ENCODE measurements at places on chromosomes 3 and 15. TPM values are rescaled to one million over a fixed set of nuclear protein-coding genes. Genes with fewer than 3 reads are reported as not detected.

DNA sequence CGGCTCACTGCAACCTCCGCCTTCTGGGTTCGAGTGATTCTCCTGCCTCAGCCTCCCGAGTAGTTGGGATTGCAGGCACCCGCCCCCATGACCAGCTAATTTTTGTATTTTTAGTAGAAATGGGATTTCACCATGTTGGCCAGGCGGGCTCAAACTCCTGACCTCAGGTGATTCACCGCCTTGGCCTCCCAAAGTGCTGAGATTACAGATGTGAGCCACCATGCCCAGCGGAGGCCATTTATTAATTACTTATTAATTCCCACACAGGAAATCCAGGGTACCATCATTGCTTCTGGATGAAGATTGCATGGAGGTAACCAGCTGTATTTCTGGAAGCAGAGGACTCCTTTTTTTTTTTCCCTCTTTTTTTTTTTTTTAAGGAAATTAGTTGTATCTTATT lies 37.8 kb downstream of the MAP4 start:
- H3K27me3 ChIP-seq, result no peaks in the 10 kb centered on the region
- peaks cover 2% of the 10 kb centered on the region for H3K36me3 ChIP-seq
- no peak overlapping the region for H3K27ac ChIP-seq
- no peak overlapping the region for H3K4me3 ChIP-seq

GRCh38 chr3:95798628-95799027 lies 1015.8 kb upstream of the EPHA6 start:
- no peak overlapping the region for H3K4me3 ChIP-seq
- H3K27ac ChIP-seq, result no peak overlapping the region
- no peaks in the 10 kb centered on the region for H3K4me1 ChIP-seq
- DNase-seq, result no peak
- H3K27me3 ChIP-seq, result no peaks in the 10 kb centered on the region

DNA sequence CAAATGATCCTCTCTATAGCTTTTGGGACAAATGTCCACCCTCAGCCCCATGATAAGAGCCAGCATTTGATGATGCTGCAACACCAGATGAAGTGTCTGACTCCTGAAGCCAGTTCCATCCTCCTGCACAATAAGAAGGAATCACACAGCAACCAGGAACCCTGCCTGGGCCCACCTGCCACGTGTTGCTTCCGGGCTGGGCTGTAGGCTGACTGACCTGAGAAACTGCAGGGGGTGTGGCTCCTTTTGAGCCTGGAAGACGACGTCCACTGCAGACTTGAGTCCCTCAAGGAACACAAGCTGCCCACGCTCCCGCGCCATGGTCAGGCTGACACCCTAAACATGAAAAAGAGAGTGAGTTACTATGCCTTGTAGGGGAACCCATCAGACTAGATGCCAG lies 9.4 kb downstream of the ELP6 start:
- no peak for DNase-seq
- peaks cover 21% of the 10 kb centered on the region for H3K36me3 ChIP-seq

The ALDH1A2 gene
- 34.9 TPM for total RNA-seq

DNA sequence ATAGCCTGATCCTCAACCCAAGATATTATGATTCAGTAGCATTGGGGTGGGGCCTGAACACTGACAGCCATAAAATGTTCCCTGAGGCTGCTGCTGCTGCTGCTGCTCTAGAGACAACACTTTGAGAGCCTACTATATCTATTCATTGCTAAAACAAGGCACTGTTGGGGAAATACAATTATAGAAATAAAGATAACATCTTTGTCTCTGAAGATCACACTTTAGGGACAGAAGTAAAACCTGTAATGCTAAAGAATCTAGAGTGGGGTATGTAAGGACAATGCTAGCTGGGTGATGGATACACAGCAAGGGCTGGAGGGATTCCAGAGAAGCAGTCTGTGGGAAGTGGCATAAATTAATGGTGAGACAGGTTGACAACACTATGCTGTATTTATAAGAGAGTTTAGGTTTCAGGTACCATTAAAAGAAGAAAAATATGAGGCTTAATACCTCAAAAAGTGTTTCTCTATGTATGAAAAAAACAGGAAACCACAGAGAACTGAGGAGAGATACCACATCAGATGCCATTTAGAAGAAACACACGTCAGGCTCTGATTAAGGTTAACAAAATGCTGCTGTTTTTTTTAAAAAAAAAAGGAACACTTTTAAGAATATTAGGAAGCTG lies 115.9 kb downstream of the CBLB start:
- H3K27me3 ChIP-seq, result no peaks in the 10 kb centered on the region
- DNase-seq, result no peak
- no peaks in the 10 kb centered on the region for H3K36me3 ChIP-seq
- H3K27ac ChIP-seq, result no peak overlapping the region

The P4HTM gene
- 26.9 TPM for total RNA-seq
